ENCODE measurements at places on chromosomes 6 and 20. TPM values are rescaled to one million over a fixed set of nuclear protein-coding genes. Genes with fewer than 3 reads are reported as not detected.

PAK5 gene
- not detected for total RNA-seq

LPIN3 gene
- total RNA-seq, result 42.9 TPM

FAM209A gene
- not detected for total RNA-seq

COL21A1 gene
- 1.2 TPM for total RNA-seq

PXMP4 gene
- total RNA-seq, result 3.6 TPM

LHFPL5 gene
- not detected for total RNA-seq

GLP1R gene
- total RNA-seq, result not detected

CCM2L gene
- 2.4 TPM for total RNA-seq

All from omental fat pad (tissue), 4 donors.